ENCODE measurements at places on chromosomes 3 and 15.

- DNase-seq = no peak
These were observed 153.1 kb downstream of the PGPEP1L start for GRCh38 chr15:98854496-98854895.

DNA sequence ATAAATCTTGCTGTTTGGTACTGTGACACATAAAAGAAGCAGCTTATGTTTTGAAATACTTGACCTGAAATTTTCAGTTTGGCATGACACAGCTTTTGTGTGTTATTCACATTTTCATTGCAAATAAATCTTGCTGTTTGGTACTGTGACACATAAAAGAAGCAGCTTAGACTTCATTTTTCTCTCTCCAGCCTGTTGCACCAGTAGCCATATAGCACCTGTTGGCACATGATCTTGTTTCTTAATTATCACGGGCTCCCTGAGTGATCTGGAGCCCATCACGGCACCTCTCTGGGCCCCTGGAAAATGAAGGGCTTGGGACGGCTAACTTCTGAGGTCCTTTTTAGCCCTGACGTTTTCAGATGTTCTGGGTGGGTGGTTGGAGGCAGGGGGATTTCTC lies 77.4 kb upstream of the SLCO3A1 start:
- no peak for DNase-seq

- no peak for DNase-seq
These were observed 138.4 kb downstream of the PLCL2 start for GRCh38 chr3:17023006-17023664.

- DNase-seq = no peak
These were observed 152.4 kb upstream of the MRPL3 start for GRCh38 chr3:131655070-131655690.

GRCh38 chr3:197746801-197747237 lies 2.9 kb upstream of the FYTTD1 start:
- DNase-seq = no peak

GRCh38 chr3:157453824-157454223 lies 17.2 kb downstream of the PTX3 start:
- DNase-seq = no peak

- peak; percentile 70 for DNase-seq
These were observed at the start of gene ZNF502 for GRCh38 chr3:44712455-44713075. TSS of gene ZNF502 (plus strand) at chr3:44712660. CDS start at chr3:44720262, 7,602 bp downstream.

- DNase-seq = no peak
These were observed 1.4 kb downstream of the RPSA start for GRCh38 chr3:39407773-39408492.

DNA sequence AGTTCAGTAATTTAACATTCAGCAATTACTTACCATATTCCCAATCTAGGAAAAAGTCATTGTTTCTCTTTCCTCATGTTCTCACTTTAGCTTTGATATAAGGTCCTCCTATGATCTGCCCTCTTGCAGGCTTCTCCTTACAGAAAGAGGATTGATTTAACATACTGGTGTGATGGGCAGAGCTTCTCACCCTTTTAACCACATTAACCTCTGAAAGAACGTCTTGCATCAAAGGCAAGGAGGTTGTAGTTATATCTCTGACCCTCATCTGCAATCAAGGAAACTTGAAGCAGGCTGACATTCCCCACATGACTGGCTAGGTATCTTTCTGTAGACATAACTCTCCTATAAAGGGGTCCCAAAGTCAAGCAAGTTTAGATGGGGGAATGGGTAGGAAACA lies 39.5 kb downstream of the BTLA start:
- no peak for DNase-seq

- no peak for DNase-seq
These were observed 151.9 kb upstream of the LINGO1 start for GRCh38 chr15:77784361-77785292.

DNA sequence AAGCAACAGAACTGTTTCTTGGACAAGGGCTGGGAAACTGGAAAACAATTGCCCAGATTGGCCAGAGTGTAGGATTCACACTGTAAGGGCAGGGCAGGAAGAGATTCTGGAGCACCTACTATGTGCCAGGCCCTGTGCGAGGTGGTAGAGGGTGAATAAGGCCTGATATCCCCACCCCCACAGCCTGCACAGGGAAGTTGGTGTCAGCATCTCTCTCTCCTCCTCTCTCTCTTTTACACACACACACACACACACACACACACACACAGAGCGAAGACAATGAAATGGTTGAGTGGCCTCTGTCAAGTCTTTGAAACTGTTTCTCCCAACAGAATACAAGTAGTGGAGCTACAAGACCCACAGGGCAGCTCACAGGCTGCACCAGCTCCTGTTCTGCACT lies 47.1 kb upstream of the SLCO2A1 start:
- no peak for DNase-seq

- no peak for DNase-seq
These were observed 25.7 kb downstream of the PCOLCE2 start for GRCh38 chr3:142863010-142863817.

DNA sequence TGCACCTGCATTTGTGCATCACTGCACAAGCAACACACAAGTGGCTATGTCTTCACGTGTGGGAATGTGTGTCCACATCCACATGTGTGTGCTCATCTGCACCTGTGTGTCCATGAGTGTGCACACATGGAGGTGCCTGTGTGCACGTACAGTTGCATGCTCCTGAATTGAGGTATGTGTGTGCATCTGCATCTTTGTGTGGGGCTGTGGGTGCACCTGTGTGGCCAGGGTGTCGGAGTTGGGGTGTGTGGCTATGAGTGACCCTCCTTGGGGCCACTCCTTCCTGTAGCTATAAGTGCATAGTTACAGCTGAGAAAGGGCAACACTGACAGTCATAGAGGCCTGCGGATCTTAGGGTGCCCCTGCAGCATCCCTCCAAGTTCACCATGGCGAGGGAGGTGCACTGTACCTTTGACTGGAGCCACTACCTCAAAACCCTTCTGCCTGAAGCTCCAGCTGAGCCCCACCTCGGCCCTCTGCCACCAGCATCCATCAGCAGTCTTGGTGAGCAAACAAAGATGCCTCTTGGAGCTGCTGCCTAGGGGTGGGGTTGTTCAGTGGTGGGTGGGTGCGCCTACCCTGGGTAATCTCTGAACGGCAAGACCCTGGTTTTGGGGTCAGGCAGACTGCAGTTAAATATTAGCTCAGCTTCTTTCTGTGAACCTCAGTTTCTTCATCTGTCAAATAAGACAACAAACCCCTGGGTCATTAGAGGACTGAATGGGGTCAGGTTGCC lies 5.2 kb upstream of the HHATL start:
- no peak for DNase-seq

DNA sequence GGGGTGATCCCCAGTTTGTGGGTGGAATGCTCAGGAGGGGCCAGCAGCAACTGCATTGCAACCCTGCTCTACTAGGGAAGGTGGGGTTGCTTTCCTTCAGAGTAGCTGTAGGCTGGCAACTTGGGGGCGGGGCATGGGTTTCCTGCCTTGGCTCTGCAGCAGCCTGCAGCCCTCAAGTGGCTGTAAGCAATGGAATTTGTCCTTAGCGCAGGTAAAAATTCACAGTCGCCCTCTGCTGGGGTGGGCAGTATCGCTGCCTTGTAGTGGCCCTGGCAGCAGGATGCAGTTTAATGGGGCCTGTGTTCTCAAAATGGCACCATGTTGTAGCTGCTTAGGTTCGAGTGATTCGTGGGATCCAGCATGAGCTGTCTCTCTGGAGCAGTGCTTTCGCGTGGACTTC lies 29.8 kb downstream of the STT3B start:
- no peak for DNase-seq

GRCh38 chr15:55108858-55109518 lies 87.8 kb downstream of the RSL24D1 start:
- peak; percentile 59 for DNase-seq

DNA sequence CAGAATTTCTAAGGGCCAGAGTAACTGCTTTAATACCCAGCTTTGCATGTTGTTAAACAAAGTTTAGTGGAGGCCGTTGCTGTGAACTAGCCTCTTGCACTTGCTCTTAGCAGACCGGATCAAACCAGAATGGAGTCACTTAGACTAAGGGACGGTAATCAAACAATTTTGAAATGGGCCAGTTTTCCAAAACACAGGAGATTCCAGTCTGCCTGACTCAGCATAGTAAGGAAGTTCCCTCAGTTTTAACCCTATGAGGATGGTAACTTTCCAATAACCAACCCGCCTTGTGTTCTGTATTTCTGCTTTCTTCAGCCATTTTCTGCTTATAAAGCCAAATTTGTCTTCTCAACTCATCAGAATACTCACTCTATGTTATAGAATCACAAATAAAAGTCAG lies 77.2 kb upstream of the WDR72 start:
- no peak for DNase-seq

DNA sequence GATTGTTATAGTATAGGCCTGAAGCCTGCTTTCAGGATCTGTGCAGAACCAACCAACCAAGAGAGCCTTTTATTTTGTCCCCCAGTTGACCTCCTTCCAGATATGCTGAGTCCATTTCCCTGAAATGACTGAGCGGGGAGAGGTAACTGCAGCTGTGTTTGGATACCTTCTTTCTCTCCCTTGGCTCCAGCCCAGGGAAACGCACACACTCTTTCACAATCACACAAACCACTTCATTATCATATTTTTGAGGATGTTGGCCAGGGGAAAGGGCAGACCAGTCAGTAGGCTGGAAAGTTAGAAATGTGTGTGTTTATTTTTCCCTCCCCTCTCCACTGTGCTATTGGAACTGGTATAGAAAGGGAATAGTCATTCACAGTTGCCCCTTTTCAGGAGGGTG lies 417.7 kb upstream of the TBL1XR1 start:
- DNase-seq = peak; percentile 95

- no peak for DNase-seq
These were observed 9.5 kb upstream of the ARL14 start for GRCh38 chr3:160667452-160667851.

GRCh38 chr15:60389261-60390077 lies 8.3 kb downstream of the ANXA2 start:
- DNase-seq = no peak

GRCh38 chr3:130576375-130577266 lies 59.6 kb downstream of the COL6A6 start:
- no peak for DNase-seq

- DNase-seq = no peak
These were observed 441.4 kb downstream of the CNTN4 start for GRCh38 chr3:2540115-2540514.

GRCh38 chr3:137854533-137855261 lies 90.6 kb downstream of the SOX14 start:
- DNase-seq = no peak

GRCh38 chr3:161691677-161692076 lies 195.1 kb downstream of the OTOL1 start:
- no peak for DNase-seq

DNA sequence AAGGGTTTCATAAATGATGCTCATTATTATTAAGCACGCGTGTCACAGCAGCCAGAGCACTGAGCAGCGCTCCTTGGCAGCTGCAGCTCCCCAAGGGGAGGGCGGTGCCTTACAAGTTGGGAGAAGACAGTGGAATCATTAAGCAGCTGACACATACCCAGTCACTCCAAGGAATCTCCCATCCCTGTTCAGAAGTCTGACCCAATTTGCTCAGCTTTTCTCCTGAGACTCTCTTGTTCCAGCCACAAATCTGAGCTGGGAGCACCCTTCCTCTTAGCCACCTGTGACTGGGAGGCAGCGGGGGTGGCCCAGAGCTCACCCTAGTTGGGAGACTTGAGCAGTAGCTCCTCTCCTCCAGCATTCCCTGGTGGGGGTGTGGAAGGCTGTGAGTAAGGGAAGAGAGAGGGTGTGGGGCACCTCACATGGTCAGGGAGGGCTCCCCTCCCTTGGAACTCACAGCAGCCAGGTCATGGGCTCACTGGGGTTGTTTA lies 64.3 kb downstream of the DUT start:
- no peak for DNase-seq

GRCh38 chr15:71334434-71334833 lies 219.2 kb downstream of the THSD4 start:
- no peak for DNase-seq

DNA sequence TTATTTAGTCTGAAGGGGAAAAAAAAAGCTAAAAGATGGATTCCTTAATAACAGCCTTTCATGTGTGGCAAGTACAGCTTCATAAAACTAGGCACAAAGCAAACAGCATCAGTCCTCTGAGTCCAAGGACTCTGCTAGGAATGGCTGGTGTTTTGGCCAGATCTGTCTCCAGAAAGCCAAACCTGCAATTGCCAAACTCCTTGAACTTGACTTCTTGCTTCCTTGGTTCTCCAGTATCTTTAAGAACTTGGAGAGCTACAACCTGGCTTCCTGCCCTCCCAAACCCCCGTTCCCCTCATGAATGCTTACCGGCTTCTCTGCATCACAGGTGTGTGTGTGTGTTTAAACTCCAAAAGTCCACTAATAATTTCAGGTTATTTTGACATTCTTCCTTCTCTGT lies 1.6 kb upstream of the PLOD2 start:
- no peak for DNase-seq

- no peak for DNase-seq
These were observed 147.4 kb upstream of the UMPS start for GRCh38 chr3:124582621-124583395.

DNA sequence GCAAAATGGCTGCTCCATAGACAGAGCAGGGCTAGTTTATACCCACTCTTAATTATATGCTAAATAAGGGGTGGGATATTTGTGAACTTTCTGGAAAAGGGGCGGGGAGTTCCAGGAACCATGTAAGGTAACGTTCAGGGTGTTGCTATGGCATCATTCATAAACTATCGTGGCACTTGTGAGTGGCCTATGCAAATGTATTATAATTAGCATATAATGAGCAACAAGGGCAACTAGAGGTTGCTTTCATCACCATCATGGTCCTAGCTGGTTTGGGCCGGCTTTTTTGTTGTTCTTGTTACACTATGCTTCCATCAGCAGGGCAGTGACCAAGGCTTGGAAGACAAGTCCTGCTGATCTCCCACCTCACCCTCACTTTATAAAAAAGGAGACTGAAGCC lies 43.2 kb upstream of the FGD5 start:
- DNase-seq = no peak

DNA sequence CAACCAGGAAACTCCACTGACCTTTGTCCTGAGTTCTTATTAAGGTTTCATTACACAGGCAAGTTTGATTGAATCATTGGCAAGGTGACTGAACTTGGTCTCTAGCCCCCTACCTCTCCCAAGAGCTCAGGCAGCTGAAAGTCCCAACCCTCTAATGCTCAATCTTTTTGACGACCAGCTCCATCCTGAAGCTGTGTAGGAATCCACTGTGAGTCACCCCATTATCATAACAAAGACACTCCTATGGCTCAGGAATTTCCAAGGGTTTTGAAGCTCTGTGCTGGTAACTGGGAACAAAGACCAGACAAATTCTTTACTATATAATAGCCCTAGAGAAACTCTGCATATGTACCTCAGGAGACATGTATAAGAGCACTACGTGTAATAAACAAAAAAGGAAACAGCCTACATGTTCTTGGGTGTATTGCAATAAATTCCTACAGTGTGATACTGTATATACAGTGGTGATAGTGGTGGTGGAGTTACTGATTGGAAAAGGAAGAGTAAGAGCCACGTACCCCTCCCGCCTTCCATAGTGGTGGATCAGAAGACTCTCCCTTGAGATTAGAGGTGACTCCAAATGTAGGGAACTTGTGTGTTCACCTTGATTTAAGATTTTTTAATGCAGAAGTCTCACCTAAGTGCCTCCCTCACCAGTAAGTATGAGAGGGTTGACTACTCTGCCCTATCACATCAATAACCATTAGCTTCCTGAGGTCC lies 116.6 kb downstream of the ST8SIA2 start:
- DNase-seq = no peak

All from SHP77 (cell line).